ENCODE measurements at places on chromosomes 7 and 10.

GRCh38 chr10:95458871-95459270 is 102.3 kb downstream of the SORBS1 start:
- DNase-seq, result no peak

DNA sequence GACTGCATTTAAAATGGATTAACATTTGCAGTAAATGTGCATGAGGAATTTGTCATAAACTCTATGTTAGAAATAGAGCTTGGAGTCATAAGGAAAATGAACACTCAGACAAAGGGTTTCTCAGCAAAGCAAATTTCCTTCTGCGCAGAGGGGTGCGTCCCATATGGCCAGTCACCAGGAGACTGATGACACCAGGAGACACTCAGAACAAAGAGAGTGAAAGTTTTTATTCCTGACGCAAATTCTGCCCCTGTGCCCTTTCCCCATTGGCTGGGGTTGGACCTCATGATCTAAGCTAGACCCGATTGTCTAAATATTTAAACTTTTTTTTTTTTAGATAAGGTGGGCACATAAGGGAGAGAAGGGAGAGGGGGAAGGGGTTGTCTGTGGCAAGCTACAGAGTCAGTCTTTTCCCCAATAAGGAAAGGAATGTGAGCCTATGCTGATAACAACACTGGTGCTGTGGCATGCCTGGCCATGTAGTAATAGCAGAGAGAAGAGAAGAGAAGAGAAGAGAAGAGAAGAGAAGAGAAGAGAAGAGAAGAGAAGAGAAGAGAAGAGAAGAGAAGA is 202.0 kb downstream of the POM121L12 start:
- no peak for DNase-seq

- DNase-seq, result no peak
These were observed 33.2 kb downstream of the PITRM1 start for GRCh38 chr10:3139216-3139910.

- no peak for DNase-seq
These were observed 369.6 kb downstream of the FRMD4A start for GRCh38 chr10:13961097-13961496.

DNA sequence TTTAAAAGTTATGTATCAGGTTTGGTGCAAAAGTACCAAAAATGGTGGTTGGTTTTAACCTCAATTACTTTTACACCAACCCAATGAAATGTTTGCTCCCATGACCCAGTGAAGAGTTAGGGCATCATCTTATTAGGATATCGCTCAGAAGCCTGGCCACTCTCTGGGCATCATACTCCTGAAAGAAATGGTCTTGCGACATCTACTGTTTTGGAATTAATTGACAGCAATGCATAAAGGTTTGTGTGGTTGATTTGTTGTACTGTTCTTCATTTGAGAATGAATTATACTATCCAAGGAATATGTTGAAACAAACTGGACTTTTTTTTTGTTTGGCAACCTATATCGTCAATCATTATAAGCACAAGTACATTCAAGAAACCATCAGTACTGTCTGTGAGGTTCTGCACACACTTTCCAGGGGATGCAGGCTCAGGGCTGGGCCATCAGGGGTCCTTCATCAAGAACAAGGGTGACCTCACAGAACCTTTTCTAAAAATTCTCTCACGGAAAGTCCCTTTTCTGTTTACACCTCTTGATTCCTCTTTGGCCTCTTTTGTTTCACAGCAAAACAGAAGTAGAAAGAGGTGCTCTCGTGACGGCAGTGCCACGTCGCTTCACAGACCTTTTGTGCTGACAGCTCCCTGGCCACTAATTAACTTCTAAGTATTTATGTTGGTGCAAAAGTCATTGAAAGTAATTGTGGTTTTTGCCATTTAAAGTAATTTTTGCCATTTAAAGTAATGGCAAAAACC is 117.2 kb upstream of the KLF6 start:
- no peak for DNase-seq

GRCh38 chr10:121096617-121097431 is 245.7 kb downstream of the WDR11 start:
- no peak for DNase-seq

DNA sequence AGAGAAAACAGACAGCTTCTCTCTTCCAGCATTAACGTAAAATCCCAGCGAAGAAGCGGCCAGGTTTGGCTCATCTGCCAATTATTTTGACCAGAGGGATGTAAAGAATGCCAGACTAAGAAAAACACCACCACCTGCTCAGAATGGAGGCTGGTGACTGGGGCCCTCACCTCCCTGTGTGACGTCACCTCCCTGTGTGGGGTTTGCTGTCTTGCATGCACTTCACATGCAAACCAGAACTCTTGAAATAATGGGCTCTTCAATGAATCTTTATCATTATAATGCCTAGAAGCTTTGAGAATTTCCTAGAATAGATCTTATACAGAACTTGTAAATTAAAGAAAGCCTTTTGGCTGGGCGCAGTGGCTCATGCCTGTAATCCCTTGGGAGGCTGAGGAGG is 101.8 kb upstream of the WAC start:
- no peak for DNase-seq

Measured in LoVo (cell line).